ENCODE measurements at places on chromosomes 3 and 15.

GRCh38 chr15:101121511-101122090 is 130.2 kb downstream of the CHSY1 start:
- DNase-seq: peak; percentile 68

- DNase-seq: no peak
Observed at GRCh38 chr3:46022909-46023785, 4.1 kb downstream of the XCR1 start.

GRCh38 chr3:193982258-193982659 is 153.7 kb upstream of the HES1 start:
- no peak for DNase-seq

DNA sequence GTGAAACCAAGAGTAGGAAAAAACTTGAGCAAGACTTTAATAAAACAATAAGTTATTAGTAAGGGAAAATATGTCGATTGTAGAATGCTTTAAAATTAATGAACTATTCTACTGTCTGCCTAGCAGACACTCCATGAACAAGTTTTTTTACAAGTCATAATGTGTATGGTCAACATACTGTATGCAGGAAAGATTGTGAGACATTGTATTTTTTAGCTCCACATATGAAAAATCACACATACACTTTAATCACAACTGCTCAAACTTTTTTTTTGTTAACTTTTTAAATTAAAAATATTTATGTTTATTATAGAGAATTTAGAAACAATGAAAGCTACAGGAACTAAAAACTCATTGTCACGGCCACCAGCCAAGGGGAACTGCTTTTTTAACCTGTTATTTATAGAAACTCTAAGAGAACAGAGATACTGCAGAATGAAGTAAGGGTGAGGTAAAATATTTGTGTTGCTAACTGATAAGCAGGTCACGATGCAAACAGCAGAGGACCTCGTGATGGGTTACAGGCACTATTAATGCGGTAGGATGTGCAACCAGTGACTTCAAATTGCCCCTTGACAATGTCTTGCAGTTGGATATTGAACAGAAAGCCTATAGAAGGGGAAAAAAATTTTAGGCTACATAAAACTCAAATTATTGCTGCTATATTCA is 53.0 kb downstream of the THSD4 start:
- no peak for DNase-seq

- no peak for DNase-seq
Observed at GRCh38 chr15:92205255-92205739, 188.4 kb upstream of the ST8SIA2 start.

- DNase-seq: no peak
Observed at GRCh38 chr3:12506201-12506709, 22.0 kb downstream of the TSEN2 start.

DNA sequence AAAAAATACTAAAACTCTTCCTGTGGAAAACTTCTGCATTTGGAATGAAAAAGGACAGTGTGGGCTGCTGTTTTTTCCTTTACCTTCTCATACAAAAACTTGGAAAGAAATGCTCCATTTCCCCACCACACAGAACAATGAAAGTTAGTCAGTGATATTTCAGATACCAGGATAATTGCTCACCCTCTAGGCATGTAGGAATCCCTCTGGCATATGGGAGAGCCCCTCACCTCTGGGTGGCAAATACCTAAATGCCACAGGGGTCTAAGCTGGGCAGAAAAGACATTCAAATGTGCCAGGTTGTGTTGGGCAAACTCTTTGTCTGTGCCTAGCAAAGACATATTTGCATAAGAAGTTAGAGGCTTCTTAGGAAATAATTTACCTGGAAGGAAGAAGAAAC is 560.3 kb upstream of the NR2F2 start:
- DNase-seq: no peak

- no peak for DNase-seq
Observed at GRCh38 chr3:55094676-55095075, 166.8 kb upstream of the LRTM1 start.

GRCh38 chr3:52798978-52799476 is 4.4 kb downstream of the ITIH3 start:
- DNase-seq: peak; percentile 32

DNA sequence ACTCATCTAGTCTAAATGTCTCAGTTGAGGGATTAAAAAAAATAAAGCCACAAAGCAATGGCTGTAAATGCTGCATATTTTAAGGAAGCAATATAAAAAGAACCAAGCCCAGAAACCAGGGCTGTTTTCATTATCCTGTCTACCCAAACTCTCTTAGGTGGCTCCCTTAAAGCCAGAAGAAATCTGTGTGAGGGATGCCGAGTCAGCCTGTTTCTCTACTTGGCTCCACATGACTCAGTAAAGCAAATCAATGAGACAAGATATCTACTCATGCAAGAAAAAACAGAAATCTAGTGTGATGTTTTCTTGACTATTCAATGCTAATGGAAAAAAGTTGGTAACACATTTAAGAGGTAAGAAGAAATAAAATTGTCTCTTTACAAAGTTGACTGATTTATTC is 296.2 kb downstream of the ZBTB20 start:
- DNase-seq: no peak

- DNase-seq: no peak
Observed at GRCh38 chr3:193132241-193132640, 108.8 kb upstream of the PLAAT1 start.

DNA sequence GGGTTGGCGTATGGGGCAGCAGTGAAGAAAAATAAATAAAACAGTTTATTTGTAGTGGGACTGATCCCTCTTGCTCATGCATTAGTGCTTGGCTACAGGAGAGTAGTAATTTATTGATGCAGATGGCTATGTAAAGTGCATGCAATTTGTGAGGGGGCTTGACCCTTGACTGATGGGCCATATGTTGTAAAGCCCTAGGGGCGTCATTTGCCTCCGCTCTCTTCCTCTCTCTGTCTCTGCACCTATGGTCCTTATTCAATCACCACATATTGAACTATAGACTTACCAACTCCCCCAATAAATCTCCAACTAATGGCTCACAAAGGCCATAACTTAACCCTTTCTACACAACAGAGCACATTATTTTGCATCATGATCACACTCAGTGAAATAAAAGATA is 227.7 kb downstream of the ROBO2 start:
- DNase-seq: no peak

- DNase-seq: no peak
Observed at GRCh38 chr3:157438194-157438730, 1.6 kb downstream of the PTX3 start.

GRCh38 chr15:68601206-68602197 is 22.7 kb downstream of the CORO2B start:
- no peak for DNase-seq

GRCh38 chr3:156180077-156180476 is 59.7 kb downstream of the KCNAB1 start:
- DNase-seq: no peak

- DNase-seq: no peak
Observed at GRCh38 chr15:57215326-57215725, 161.0 kb upstream of the CGNL1 start.

DNA sequence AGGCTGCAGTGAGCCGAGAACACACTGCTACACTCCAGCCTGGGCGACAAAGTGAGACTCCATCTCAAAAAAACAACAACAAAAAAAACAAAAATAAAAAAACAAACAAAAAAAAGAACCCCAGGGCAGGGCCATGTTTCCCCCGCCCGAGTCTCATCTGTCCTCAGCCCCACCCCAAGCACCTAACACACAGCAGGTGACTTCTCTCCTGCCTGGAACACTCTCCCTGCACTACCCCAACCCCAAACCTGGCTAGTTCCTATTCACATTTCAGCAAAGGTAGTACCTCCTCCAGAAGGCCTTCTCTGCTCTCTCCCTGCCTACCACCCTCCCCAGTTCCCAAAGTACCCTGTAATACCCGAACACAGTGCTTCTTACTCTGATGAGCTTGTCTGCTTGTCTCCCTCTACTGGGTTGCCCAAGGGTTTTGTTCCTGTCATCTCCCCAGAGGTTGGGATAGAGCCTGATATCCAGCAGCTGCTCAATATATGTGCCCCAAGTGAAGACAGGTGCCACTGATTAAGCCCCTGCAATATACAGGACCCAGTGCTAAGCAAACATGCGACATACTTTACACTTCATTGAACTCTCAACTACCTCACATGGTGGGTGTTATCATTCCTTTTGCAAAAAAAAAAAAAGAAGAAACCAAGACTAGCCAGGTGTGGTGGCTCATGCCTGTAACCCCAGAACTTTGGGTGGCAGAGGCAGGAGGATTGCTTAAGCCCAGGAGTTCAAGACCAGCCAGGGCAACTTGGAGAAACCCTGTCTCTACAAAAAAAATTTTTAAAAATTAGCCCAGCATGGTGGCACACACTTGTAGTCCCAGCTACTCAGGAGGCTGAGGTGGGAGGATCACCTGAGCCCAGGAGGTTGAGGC is 103.6 kb downstream of the DAPK2 start:
- no peak for DNase-seq

- DNase-seq: no peak
Observed at GRCh38 chr3:108698461-108698860, 58.7 kb downstream of the RETNLB start.

GRCh38 chr15:58431221-58432149 is at the start of gene LIPC:
TSS of gene LIPC (plus strand) at chr15:58431991. CDS start at chr15:58432033, 42 bp downstream.
- no peak for DNase-seq

DNA sequence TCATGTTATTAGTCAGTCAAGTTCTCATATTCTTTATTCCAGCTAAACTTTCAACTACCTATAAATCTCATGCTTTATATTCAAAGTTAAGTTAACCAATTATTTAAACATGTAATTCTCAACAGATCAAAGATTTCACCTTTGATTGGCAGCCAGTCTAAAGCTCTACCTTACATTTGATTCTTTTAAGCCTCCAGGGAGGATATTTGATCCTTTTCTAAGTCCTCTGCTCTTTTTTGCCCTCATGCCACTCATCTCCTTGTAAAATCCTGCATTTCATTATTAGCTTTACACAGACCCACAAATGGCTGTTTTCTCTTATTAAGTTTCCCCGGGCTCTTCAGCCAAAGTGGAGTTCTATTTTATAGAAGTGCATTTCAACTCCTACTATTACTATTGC is 134.1 kb downstream of the NLGN1 start:
- no peak for DNase-seq

DNA sequence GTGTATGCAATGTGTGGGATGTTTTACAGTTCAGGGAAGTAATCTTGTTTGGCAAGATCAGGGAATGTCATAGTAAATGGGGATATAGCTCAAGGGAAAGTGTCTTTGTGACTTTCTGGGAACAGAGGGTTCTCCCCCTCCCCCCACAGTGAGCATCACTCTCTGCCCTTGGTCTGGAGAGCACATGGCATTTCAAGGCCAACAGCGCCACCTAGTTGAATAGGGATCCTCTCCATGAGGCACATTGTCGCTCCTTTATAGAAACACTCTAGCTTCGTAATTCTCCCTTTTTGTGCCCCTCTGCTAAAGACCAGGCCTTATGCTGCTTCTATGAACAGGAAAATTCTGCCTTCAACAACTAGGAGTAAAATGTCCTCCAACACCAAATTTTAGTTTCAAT is 37.1 kb upstream of the ARNT2 start:
- peak; percentile 60 for DNase-seq

- no peak for DNase-seq
Observed at GRCh38 chr15:31285772-31286261, 40.8 kb upstream of the KLF13 start.

GRCh38 chr15:80550908-80551260 is 144.2 kb upstream of the ABHD17C start:
- no peak for DNase-seq

- DNase-seq: no peak
Observed at GRCh38 chr3:31346542-31346979, 186.2 kb upstream of the STT3B start.

- DNase-seq: no peak
Observed at GRCh38 chr3:18010001-18010400, 267.6 kb upstream of the TBC1D5 start.

GRCh38 chr3:117314441-117315150 is 605.0 kb downstream of the TUSC7 start:
- DNase-seq: no peak

DNA sequence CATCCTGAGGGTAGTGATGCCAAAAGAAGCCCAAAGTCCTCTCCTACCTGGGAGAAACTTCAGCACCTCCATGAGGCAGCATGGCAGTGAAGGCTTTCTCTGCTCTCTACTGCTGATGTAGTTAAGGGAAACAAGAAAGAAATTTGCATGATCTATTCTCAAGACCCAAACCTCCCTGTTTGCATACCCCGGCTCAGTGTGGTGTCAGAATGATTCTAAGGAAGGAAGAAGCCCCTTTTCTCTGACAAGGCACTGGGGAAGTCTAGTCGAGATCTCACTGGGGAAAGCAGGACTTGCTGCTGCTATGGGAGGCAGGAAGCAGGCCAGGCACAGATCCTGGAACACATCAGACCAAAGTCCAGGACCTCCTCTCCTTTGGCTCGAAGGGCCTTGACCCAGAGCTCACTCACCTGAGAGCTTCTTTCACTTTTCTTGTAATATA is 89.4 kb upstream of the ICE2 start:
- no peak for DNase-seq

GRCh38 chr15:69576035-69576526 is 123.5 kb downstream of the RPLP1 start:
- peak; percentile 66 for DNase-seq

- no peak for DNase-seq
Observed at GRCh38 chr15:70013656-70014313, 83.9 kb downstream of the TLE3 start.

DNA sequence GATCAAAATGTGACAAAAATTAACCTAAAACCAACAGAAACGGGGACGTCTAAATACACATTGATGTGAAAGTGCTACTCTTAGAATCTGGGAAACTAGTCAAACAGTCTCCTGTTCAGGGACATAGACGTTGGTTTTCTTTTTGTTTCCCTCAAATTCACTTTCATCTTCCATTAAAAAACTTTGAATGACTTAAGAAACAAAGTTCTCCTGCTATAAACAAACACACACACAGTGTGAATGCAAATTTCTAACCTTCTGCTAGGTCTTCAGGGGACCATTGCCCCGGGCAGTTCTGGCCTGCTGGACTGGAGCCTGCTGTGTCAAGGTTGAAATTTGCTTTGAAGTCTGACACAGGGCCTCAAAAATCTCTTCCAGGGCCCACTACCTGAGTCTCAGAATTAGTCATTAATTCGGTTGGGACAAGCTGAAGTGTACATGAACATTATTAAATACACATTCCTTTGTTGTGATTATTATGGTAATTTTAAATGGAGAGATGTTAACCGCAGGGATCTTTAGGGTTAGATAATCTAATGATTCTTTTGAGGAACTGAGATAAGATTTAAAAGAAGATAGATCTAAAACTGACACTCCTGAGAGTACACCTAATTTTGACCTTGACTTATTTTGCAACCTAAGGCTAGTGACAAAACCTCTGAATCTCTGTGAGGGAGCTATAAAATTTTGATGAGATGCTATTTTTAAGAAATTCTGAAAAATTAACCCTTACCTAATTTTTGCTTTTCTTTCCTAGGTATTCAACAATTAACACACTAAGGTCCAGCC is 1260.4 kb downstream of the ROBO1 start:
- no peak for DNase-seq

Measured in KBM-7 (cell line).